ENCODE measurements at places on chromosomes 1 and 21.
A peak's percentile ranks its signal among the peaks of the same experiment; 100 is the strongest.

GRCh38 chr21:42080788-42081083, 9.6 kb downstream of the UMODL1 start:
- no peak for DNase-seq

DNA sequence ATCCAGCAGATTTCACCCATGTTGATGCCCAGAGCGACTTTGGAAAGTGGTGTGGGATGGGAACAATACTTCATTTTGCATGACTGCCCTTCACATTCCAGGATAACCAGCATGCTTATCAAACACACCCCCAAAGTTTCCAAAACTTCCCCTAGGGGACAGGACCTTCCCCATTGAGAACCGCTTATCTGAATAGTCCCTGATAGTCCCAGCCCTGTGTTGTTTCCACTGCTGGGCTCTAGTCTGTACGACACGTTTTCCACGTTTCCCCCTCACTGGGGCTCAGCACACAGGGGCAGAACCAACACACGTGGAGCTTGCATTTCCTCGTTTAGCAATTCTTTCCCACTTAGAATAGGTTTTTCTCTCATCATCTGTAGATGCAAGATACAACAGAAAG, 61.0 kb downstream of the BACE2 start:
- no peak for DNase-seq

DNA sequence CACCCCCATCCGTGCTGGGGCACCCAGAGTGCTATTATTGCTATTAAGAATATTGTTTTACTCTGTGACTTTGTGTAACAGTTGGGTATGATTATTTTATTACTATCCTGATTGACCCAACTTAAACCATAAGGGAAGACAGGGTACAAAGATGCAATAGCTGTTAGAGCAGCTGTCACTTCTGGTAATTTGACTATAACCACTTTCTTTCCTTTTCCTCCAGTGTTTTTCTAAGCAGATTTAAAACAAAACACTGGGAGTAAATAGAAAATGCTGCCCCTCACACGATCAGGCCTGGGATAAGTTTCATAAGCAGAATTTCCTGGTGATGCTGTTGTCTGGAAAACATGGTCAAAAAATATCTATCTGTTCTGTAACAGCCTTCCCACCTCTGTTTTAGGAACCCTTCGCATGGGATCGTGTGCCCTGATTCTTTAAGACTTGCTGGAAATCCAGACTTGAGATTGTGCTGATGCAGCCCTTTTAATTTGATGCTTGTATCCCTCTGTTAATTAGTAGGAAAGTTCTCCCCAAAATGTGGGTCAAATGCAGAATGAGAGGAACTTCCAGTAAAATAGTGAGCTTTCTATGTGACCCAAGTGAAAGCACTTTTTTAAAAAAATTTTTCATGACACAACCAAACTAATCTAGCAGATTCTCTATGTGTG, 165.3 kb downstream of the FMN2 start:
- DNase-seq = no peak

GRCh38 chr1:212899845-212900244, 41.8 kb downstream of the FLVCR1 start:
- no peak for DNase-seq

GRCh38 chr1:6093071-6093470, 47.4 kb downstream of the KCNAB2 start:
- DNase-seq = no peak

- peak; percentile 62 for DNase-seq
Observed at GRCh38 chr1:25037174-25038074, 107.3 kb upstream of the RUNX3 start.

GRCh38 chr1:166368030-166368429, 201.2 kb upstream of the FAM78B start:
- no peak for DNase-seq

DNA sequence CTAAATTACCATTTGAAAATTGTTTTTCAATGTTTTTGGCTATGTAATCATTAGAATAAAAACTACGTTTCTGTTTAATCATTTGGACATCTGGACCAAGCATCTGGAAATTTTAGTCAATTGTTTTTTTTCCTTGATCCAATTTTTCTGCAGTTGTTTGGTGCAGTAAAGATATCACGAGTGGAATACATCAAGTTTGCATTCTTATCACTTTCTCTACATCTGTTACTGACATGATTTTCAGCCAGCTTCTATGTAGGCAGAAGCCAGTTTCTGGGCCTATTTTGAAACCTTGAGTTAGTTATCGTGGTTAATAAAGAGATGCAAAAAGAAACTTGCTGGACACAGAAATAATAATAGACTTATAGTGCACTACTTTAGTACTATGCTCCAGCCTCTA, 277.9 kb upstream of the ADAMTS5 start:
- DNase-seq = no peak

DNA sequence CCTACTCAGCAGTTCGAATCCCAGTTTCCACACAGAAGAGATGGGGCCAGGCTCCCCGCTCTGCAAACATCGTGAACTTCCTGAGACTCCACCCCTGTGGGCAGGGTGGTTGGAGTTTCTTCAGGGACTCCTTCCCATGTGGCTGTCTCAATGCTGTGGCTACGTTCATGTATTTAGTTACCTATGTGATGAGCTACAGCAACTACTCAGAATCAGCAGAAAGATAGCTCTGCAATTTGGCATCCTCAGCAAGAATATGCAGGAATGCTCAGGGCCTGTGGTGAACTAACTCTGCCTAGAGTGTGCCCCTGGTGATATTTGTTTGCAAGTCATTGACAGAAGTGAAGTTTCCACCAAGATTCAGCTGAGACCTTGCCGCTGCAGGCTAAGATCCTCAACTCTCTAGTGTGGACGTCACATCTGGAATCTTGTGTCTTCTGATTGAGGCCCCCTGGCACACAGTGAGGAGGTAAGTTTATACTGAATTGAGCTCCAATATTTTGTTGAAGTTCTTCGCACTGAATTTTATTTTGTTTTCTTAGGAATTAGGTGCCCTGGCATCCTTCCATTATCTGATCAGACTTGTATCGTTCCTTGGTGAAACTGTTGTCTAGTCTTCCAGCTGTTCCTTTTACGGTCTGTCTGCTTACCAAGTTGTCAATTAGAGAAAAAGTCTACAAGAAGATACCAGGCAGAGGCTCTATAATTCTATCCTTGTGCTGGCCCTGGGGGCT, 8.2 kb upstream of the GLRX2 start:
- DNase-seq = no peak

- no peak for DNase-seq
Observed at GRCh38 chr1:8374356-8374755, 56.4 kb downstream of the SLC45A1 start.

- no peak for DNase-seq
Observed at GRCh38 chr1:81585371-81585770, 215.4 kb upstream of the ADGRL2 start.

DNA sequence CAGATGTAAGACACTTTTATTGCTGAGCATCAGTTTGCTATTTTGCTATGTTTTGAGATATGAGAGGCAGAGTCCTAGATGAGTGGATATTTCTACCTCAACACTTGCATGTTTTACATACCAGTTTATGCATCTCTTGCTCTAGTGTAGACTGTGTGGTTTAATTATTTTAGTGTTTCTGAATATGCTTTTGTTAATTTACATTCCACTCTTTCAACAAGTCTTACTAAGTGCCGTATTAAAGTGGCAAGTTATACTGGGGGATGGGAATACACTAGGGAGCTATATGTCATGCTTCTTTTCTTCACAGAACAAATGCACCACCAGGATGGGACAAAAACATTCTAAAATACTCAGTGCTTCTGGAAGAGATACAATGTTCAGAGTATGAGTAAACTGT, 507.7 kb upstream of the PRMT6 start:
- no peak for DNase-seq

DNA sequence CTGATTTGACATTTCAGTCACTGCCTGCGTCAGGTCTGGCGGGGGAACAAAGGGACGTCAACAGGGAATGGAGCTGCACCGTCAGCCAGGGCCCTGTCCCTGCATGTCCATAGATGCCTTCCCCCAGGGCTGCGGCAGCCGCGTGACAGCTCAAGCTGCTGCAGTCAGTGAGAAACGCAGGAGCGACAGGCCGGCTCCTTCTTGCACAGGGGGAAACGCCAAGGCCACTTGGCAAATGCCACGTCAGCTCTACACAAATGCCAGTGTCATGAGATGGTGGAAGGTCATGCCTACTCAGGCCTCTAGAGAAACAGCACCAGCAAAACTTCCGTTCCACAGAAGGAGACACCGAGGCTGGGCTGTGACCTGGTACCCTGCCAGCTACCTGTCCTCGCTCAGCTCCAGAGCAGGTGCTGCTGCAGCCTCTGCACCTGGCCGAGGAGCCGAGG, 37.7 kb downstream of the SYF2 start:
- DNase-seq = no peak

GRCh38 chr21:36535618-36536241, 55.8 kb upstream of the CLDN14 start:
- DNase-seq = no peak

GRCh38 chr1:210770396-210770984, 363.5 kb downstream of the KCNH1 start:
- DNase-seq = no peak

- DNase-seq = no peak
Observed at GRCh38 chr1:245045087-245045881, 109.5 kb upstream of the KIF26B start.

- DNase-seq = no peak
Observed at GRCh38 chr1:207898260-207898659, 12.7 kb downstream of the CD34 start.

GRCh38 chr1:109989506-109990301, 5.1 kb downstream of the AHCYL1 start:
- no peak for DNase-seq

GRCh38 chr1:162823231-162823630, 32.7 kb downstream of the HSD17B7 start:
- DNase-seq = no peak

DNA sequence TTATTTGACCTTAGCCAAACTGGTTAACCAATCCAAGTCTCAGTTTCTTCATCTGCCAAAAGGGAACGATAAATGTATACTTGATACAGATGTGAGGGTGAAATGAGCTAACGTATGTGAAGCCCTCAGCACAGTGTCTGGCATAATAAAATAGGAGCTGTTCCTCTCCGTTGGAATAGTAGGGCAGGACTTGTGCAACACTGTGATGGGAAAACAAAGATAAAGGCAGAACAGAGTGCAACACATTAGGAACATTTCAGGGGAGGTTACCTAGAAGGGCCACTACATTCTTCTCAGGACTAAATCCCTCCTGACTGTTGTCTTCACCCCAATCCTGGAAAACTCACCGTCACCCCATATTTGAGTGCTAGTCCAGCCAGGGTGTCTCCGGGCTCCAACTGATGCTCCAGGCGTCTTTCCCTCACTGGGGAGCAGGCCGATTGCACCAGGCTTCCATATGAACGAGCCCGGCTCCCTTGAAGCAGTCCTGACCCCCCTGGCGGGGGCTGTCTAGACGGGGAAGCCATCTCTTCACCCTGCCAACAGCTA, 896 bp downstream of the LYSMD1 start:
- no peak for DNase-seq

DNA sequence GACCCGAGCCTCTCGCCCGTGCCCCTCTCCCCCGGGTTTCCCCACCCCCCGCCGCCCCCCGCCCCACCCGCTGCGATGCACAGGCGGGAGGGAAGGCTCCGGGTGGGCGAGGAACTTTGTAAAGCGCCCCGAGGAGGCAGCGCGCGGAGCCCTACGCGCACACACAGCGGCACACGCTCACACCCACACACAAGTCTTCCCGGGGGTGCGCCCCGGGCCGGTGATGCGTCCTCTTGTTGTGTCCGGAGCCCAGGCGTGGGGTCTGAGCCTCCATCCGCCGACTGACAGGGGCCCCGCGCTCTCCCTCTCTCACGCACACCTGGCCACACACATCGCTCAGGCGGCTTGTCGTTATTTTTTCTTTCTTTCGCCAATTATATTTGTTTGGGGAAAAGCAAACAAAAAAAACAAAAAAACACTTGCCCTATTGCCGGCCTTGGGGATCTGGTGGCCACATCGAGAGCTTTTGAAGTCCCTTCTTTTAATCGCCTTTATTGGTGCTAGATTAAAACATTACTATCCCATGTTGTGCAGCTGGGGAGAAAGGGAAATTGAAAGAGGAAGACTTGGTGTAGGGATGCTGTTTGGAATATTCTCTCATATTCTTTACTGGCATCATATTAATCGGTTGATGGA, 770 bp downstream of the NTNG1 start:
- no peak for DNase-seq

- DNase-seq = no peak
Observed at GRCh38 chr1:159915571-159916241, 9.6 kb downstream of the TAGLN2 start.

DNA sequence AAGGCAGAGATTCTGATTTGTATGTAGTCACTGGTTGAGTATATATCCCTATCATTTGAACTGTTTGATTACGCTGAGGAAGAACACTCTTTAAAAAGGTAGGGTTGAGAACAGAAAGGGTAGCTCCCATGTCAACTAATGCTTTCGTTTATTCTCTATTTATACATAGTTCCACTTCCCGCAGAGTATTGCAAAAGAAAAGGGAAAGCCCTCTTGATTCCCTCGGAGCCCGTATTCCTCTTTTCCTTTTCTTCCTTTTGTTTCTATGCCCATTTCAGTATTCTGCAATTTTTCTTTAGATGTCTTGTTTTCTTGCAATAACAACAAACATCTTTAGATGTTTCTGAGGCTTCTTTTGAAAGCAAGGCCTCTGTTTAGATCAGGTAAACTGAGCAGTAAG, 78.2 kb downstream of the DNTTIP2 start:
- DNase-seq = no peak

DNA sequence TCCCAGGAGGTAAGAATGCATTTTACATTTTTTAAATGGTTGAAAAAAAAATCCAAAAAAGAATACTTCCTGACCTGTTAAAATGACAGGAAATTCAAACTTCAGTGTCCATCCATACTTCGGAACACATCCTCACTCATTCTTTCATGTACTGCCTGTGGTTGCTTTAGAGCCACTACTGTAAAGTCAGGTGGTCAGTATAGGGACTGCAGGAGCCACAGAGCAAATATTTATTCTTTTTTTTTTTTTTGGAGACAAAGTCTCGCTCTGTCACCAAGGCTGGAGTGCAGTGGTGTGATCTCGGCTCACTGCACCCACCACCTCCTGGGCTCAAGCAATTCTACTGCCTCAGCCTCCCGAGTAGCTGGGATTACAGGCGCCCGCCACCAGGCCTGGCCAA, 124.7 kb downstream of the CLIC6 start:
- DNase-seq = no peak

GRCh38 chr21:37244501-37245095, 22.5 kb downstream of the VPS26C start:
- no peak for DNase-seq

DNA sequence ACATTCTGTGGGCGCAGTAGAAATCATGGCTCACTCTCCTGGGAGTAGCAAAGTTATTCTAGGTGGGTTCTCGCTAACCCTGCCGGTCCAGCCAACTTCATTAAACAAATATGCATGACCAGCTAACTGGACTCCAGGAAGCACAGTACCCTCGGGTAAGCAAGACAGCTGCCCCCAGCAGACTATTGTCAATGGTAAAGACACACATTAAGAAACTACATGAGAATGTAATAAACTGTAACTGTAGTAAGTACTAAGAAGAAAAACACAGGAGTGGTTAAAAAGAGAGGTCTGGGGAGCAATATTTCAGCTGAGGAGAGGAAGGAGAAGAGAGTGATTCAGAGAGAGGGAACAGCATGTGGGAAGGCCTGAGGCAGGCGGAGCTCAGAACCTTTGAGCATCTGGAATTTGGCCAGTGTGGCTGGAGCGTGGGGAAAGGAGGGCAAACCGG, 7.4 kb downstream of the SLC2A5 start:
- no peak for DNase-seq
